ENCODE measurements at places on chromosomes 1 and 21.

DNA sequence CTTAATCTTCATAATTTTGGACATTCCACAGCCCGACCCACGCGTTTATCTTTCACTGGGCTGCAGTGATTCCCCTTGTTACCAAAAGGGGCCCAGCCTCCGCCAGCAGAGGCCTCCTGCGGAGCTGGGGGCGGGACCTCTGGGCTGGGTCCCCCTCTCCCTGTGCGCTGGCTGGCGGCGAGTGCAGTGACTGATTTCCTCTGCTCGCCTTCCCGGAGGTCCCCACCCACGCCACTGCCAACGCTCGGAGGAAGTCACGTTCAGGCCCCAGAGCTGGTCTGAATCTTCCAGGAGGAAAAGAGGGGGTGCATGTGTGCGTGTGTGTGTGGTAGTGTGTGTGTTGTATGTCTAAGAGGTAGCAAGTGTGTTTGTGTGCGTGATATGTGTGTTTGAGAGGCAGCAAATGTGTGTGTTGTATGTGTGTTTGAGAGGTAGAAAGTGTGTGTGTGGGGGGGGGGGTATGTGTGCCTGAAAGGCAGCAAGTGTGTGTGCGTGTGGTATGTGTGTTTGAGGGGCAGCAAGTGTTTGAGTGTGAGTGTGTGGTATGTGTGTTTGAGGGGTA is 35.0 kb upstream of the JAK1 start:
- peak; percentile 66 for DNase-seq

GRCh38 chr1:119587341-119587740 is 60.7 kb downstream of the ZNF697 start:
- no peak for DNase-seq

DNA sequence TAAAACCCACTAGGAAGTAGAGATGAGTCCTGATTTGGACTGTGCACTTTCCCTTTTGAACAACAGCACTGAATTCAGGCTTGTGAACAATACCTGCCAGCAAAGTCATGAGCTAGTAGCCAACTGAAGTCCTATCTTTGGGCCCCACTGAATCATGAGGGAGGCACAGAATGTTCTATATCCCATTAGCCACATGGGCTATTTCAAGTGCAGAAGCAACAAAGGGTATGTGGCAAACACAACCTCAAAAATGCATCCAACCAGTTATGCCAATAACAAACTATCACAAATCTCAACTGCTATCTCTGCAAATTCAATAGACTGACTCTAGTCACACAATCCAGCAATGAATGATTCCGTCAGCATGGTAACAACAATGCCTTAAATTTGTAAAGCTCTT is 276.0 kb downstream of the MRPL39 start:
- DNase-seq = no peak

DNA sequence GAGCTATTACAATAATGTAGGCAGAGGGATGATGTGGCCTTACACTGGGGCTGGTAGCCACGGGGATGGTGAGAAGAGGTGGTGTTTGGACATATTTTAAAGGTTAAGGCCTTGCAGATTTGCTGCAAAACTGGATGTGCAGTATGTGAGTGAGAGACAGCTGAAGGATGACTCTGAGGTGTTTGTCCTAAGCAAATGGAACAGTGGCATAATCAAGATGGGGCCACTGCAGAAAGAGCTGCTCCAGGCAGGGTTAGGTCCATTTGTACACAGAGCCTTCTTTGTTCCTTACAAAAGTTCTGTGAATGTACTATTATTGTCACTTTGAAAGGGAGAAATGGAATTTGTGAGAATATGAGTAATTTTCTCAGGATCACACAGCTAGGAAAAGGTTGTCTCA is 220.4 kb upstream of the ZP4 start:
- DNase-seq = no peak

- DNase-seq = no peak
Observed at GRCh38 chr21:41877901-41878830, 978 bp downstream of the PRDM15 start.

DNA sequence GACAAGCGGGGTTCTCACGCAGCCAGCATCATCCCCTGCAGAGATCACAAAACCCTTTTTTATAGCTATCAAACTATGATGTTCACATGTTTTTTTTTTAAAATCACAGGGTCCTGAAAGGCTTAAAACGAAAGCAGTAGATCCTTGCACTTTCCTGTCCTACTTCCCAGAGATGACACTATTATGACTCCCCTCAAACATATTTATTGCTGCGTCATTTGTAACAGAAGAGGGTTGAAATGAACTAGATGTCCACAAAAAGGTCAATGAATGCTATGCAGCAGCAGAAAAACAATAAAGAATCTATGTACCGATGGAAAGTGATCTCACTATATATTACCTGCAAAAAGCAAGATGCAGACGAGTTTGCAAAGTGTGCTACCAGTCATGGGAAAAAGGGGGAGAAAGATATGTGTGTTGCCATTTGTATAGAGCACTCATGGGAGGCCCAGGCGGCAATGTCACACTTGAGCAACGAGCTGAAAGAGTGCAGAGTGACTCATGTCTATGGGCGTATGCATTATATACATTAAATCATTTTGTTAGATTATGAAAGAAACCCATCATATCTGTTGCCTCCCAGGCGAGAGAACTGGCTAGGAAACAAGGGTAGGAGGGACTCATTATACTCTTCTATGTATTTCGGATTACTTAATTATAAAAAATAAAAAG is 68.9 kb upstream of the PARP1 start:
- no peak for DNase-seq

Measured in neural progenitor cell (in vitro differentiated cells).